Stimulated activated CD4-positive, alpha-beta T cell treated with anti-CD3 and anti-CD28 coated beads, Interleukin-1b, Interleukin-23, amount 100 ng/mL, for 1 hour (primary cell): ENCODE measurements at places on chromosomes 1 and 21.

GRCh38 chr1:172326136-172326535, 94.3 kb upstream of the C1orf105 start:
- DNase-seq: no peak

GRCh38 chr1:12541274-12542137, 76.5 kb downstream of the DHRS3 start:
- no peak for DNase-seq

DNA sequence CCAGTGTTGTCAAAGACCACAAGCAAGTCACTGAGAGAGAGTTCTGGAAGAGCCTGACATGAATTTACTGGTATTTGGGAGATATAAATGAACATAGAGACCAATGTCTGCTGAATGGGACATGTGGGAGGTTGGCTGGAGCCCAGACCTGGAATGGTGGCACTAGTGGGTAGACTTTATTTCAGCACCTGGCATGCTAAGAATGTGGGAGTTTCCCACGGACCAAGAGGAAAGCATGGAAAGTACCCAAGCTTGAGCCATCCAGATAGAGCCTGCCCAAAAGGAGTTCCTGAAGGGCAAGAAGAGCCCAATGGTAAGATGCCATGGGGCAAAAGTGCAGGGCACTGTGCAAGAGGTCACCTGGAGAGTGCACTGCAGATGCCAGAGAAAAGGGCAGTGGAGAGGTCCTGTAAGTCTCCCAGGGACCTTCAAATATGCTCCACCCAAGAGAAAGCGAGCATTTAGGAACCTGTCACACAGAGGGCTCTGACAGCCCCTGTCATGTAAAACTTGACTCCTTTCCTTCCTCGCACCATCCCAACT, 8.1 kb upstream of the ZNF687 start:
- DNase-seq: no peak

- no peak for DNase-seq
Observed at GRCh38 chr1:164607351-164607750, 48.4 kb downstream of the PBX1 start.

GRCh38 chr1:162677607-162678371, 45.5 kb downstream of the DDR2 start:
- DNase-seq: no peak

- DNase-seq: no peak
Observed at GRCh38 chr1:168298446-168298845, 17.8 kb downstream of the TBX19 start.
